ENCODE measurements at places on chromosomes 4 and X.

DNA sequence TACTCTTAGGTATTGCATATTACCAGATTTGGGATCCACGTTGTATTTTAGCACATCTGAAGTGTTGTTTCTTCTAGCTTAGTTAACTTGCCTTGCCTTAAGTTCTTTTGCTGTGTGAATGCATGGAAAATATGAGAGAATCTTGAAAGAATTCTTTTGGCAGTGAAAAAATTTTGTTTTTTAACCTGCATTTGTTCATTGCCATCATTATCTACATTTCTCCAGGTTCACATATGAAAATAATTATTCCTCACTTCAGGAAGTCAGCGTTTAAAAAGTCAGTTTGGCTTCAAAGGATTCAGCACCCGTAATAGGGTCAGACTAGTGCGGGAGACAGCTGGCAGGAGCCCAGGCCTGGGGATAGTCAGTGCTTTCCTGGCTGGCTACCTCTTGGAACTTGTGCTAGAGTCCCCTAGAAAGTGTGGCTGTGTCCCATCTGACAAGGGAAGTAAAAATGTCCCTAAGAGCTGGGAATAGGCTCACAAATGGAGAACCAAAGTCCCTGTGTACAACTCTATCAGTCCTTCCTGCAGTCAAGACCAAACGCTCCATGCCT, 251.9 kb upstream of the KLF3 start:
- no peak for DNase-seq

- no peak for DNase-seq
These were observed 1.3 kb downstream of the HTR2C start for GRCh38 chrX:114584983-114585842.

DNA sequence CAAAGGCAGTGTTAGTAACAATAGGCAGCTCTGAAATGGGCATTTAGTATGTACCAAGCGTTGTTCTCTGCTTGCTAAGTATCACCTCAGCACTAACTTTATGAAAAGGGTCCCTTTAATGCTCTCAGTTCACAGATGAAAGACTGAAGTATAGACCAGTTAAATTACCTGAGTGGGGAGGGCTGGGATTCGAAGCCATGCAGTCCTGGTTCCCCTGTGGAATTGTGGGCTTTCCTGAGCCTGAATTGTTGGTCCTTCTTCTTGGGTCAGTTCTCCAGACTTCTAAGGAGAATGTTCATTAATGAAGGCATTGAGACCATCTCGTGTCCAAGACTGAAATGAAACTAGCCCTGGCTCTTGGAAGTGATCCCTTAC, 7.7 kb upstream of the PRDM8 start:
- no peak for DNase-seq

DNA sequence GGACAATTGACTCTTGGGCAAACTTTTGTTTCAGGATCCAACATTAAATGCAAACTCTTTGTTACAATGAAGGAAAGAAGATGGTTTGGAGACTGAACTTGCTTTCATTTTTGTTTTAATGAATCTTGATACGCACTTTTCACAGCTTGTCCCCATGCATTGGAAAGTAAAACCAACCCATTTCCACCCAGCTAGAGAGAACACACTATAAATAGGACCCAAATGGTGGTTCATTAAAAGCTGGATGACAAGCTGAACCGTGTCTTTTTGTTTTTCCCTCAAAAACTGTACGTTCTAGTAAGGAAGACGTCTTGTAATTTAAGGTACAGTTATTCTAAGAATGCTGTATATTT, 95.3 kb upstream of the EGFL6 start:
- no peak for DNase-seq

DNA sequence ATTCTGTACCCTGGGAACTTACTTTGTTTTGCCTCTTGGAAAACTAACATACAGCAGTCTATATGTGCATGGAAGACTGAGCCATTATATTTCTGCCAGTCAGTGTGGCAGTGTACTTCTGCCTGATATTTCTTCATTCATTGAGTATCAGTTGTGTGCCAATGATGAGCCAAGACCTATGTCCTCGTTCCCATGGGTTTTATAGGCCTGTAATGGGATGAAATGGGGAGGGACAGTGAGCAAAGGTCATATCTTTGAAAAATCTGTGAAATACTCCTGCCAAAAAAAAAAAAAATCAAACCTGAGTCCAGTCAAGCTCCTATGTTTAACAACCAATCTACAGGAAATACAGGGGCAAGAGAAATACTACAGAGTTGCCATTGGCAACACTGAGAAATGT, 9.1 kb downstream of the NSD2 start:
- DNase-seq, result no peak

- DNase-seq, result no peak
These were observed 22.8 kb upstream of the ADAMTS3 start for GRCh38 chr4:72591547-72592454.

GRCh38 chrX:20472148-20472547, 205.4 kb upstream of the RPS6KA3 start:
- no peak for DNase-seq

DNA sequence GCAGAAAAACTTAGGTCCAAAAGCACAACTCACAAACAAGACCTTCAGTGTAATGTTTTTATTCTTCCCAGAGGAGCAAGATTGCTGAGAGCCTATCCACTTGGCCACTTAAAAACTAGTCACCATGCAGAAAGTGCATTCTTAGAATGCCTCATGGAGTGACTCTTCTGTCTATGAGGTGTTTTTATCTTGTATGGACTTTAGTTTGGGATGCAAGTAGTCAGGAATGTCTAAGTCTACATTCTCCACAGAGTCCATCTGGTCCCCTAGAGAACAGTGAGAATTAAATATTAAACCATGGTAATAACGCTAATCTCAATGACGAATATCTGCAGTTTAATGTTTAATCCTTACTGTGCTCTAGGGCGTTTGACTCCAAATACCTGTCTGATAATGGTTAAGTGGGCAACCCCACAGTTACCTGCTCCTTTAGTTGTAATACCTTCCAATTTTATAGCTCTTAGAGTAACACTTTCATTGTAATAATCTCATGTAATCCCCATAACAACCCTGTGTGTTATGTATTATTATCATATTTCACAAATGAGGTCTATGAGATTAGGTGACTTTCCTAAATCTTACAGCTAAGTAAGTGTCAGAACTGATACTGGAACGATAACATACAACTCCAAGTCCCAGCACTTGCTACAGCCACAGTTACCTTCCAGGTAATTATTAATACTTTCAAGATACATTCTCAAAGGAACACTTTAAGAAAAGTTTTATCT, 235.6 kb upstream of the JADE1 start:
- no peak for DNase-seq

Measured in stimulated activated CD8-positive, alpha-beta memory T cell treated with anti-CD3 and anti-CD28 coated beads, Interleukin-7, amount 100 ng/mL, for 4 hours (primary cell).